ENCODE measurements at places on chromosomes 3 and 15. TPM values are rescaled to one million over a fixed set of nuclear protein-coding genes. Genes with fewer than 3 reads are reported as not detected.

DNA sequence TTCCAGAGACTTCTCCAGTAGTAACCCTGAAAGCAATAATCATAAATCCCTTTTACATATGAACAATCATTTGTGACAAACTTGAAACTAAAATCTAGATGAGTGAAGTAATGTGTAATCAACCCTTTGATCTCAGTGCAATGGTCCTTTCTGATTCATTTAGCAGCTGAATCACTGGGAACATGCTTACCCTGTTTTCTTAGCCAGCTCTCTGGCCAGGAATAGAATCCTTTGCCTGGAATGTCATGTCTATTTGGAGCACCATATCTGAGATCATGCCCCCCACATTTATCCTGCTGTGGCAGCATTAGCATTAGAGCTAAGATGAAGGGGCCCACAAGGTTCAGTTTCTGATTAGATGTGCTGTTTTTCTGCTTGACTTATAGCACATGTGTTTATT lies 309.8 kb downstream of the OXSM start:
- DNase-seq, result no peak

DNA sequence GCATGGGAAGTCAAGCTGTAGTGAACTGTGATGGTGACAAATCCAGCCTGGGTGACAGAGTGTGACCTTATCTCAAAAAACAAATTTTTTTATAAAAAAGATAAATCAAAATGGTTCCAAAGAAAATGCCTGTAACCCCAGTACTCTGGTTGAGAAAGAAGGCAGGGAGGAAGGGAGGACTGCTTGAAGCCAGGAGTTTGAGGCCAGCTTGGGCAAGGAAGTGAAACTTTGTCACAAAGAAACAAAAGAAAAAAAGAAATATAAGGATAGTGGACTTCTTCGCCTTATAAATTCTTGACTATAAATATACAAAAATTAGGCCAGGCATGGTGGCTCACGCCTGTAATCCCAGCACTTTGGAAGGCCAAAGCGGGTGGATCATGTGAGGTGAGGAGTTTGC lies 34.1 kb downstream of the SMARCC1 start:
- DNase-seq, result no peak

DNA sequence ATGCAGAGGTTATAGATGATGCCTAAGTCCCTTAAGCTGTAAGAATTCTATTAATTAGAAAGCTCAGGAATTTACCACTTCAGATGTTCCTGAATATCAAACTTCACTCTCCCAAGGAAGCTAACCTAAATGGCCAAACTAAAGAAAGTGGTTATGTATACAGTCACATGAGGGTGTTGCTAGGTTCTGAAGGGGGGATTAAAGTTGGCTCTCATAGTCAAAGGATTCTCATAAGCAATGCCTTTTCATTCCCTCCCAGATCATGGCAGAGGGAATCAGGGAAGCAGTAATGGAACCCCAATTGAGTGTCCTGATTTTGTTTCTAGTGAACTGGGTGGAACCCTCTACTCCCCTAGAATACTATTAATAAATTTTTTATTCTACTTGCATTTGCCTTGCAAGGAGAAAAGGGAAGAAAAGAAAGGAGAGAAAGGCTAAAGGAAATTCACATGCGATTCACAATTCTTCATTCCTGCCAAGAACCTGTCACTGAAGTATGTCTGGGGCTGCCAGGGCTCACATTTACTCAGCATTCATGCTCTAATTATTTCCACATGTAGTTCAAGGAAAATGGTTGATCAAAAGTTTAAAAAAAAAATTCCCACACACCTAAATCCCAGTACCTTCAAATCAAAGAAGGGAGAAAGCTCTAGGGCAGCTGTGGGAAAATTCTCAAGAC lies 25.1 kb downstream of the FSTL1 start:
- DNase-seq, result no peak

WNT5A gene
- not detected for total RNA-seq

GRCh38 chr3:60343831-60344230 lies 907.4 kb downstream of the FHIT start:
- DNase-seq, result no peak

GRCh38 chr3:69540706-69541581 lies 155.1 kb upstream of the FRMD4B start:
- DNase-seq, result no peak

TRH gene
- not detected for total RNA-seq

- no peak for DNase-seq
These were observed 29.3 kb upstream of the MYO1E start for GRCh38 chr15:59401824-59402569.

DNA sequence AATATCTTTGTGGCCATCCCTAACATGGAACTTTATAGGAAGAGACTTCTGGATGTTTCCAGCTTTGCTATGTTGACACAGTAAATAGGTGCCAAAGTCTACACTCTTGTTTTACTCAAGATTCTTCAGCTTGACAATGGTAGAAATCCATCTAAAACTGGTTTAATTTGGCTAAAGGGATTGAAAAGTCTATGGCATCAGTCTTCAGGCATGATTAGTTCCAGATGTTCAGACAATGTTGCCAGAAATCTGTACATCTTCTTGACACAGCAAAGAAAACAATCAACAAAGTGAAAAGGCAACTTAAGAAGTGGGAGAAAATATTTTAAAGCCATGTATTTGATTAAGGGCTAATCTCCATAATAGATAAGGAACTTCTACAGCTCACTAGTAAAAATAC lies 130.5 kb downstream of the LRRC3B start:
- DNase-seq, result no peak

FOXB1 gene
- 0.27 TPM for total RNA-seq

GRCh38 chr3:187746059-187746441 lies 782 bp upstream of the BCL6 start:
- DNase-seq, result no peak

GRCh38 chr15:99467338-99467720 lies 98.5 kb upstream of the MEF2A start:
- no peak for DNase-seq

GRCh38 chr3:125119752-125120378 lies 64.1 kb upstream of the HEG1 start:
- DNase-seq, result no peak

DNA sequence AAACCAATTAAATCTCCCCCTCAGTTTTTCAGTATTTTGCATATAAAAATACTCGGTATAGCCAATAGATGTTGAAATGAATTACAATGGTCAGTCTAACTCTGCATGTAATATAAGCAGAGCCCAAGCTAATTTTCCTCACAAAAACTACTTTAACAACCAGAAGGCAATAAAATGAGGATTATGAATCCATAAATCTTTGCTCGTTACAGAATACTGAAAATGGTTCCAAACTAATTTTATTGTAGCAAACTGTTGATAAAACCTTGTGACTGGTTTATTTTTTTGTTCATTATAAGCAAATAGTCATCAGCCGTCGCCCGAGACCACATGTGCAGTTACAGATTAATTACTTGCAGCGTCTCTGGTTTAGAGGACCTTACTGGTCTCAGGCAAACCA lies 183.2 kb downstream of the SSR3 start:
- no peak for DNase-seq

MCTP2 gene
- total RNA-seq, result 44.5 TPM

- no peak for DNase-seq
These were observed at the start of gene CAMP for GRCh38 chr3:48222616-48223513. TSS of gene CAMP (plus strand) at chr3:48223495. CDS start at chr3:48223512, 17 bp downstream.

CLSTN2 gene
- not detected for total RNA-seq

- no peak for DNase-seq
These were observed 3.8 kb upstream of the ABHD5 start for GRCh38 chr3:43686700-43687498.

DNA sequence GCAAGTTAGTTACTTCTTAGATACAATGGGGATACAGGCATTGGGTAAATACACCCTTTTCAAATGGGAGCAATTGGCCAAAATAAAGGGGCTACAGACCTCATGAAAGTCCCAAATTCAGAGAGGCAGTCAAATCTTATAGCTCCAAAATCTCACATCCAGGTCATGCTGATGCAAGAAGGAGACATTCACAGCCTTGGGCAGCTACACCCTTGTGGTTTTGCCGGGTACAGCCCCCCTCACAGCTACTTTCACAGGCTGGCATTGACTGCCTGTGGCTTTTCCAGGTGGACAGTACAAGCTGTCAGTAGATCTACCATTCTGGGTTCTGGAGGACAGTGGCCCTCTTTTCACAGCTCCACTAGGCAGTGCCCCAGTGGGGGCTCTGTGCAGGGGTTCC lies 17.5 kb upstream of the PLSCR1 start:
- DNase-seq, result no peak

KBTBD12 gene
- not detected for total RNA-seq

DNA sequence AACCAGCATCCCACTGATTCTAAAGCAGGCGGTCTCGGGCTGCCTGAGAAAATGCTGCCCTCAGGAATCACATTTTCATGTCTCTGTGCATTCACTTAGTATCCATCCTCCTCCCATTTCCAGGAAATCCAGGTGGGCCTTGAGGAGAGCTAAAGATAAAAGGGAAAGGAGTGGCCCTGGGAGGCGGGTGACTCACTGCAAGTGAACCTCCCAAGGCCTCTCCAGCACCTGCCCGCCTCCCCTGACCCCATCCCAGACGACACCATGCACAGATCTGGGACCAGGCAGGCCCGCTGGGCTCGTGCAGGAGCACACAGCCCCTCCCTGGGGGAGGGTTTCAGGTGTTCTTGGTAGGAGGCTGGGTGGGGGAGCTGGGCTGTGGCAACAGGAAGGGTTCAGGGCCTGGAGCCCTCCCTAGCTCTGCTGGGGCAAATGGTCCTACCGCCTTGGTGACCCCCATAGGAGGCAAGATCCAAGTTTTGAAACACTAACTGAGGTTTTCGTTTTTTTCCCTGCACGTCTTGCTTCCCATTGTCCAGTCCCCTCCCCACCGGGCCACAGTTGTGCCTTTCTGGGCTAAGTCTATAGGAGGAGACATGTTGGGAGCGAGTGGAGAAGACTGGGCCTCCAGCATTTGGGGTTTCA lies 22.2 kb downstream of the MELTF start:
- DNase-seq, result no peak

GRCh38 chr15:32674681-32675080 lies 33.2 kb downstream of the SCG5 start:
- DNase-seq, result no peak

CAV3 gene
- not detected for total RNA-seq

MEGF11 gene
- total RNA-seq, result not detected

KLHL40 gene
- not detected for total RNA-seq

DNA sequence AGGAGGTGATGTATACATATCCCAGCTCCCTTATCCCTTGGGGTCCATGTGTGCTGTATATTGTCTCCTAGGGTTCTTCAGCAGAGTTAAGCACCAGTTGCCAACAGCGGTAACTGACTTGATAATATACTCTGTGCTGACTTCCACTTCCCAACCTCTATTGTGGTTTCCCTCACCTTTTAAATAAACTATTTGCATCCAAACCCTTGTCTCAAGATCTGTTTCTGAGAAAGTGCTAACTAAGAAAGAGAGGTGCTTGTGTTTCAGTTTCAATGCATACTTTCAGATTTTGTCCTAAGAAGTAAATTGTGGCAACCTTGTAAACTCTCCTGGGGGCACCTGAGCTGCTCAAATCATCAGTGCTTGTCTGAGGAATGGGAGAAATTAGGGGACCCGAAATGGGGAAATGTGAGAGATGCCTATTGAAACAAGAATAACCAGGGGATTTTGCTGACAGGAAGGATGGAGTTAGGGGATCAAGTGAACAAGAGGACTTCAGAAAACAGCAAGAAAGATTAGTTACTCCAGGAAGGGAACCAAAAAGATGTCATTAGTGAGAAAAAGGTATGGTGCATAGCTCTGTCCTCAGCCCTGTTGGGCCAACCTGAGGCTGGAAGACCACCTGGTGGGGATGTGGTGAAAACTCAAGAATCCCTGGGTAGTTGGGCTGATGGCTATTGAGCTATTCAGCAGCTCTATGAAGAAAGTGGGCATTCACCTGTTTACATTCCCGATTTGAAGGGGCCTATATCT lies 50.9 kb upstream of the MRPL3 start:
- DNase-seq, result no peak

DNA sequence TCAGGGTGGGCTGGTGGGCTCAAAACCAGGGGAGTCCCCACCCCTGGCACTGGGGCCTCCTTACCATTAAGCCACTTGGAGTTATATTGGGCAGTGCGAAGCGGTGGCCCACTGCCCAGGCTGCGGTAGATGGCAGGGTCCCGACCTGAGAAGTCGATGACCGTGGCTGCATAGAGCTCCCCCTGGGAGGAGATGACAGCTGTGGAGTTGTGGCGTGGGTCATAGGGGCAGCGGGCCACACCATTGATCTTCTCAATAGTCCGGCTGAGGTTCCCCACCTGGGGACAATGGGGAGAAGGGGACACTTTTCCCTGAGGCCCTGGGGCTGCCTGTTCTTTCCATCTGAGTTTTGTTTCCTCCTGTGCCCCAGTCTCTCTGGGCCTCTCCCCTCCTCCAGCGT lies 99.8 kb downstream of the SEMA5B start:
- no peak for DNase-seq

ITGA11 gene
- 2.0 TPM for total RNA-seq

DNA sequence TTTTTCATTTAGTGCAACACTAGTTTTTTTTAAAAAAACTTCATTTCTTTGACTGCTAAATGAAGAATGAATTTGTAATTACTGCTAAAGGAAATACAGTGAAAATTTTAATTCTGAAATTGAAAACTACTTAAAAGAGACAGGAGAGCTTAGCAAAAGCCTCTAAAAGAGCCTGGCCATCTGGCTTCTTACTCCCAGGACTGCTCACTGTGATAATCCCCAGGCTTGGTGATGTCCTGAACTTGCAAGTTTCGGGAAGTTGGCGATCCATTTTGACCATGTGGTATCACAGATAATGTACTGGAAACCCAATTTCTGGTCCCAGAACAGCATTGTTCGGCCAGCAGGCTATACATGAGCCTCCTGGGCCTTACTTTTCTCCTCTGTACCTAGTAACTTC lies 292.1 kb downstream of the FGF12 start:
- DNase-seq, result no peak

- DNase-seq, result no peak
These were observed 176.2 kb upstream of the TOPAZ1 start for GRCh38 chr3:44065311-44066094.

DNA sequence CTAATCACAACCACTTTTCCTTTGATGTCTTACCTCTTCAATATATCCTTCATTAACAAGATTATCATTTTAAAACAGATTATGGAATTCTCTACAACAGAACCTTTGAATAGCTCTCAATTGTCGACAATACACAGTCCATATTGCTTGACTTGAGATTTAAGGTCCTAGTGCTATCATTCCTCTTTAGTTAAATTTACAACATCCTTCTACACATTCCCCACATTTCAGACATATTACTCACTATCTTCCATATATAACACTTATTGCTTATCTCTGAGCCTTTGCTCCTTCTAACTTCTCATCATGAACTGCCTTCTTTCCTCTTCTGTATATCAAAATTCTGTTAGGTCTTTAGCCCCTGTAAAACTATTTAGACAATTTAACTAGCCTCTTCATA lies 247.0 kb downstream of the STXBP5L start:
- no peak for DNase-seq

FSIP1 gene
- total RNA-seq, result 0.36 TPM

GRCh38 chr15:95580121-95580520 lies 750.4 kb upstream of the NR2F2 start:
- DNase-seq, result no peak

- DNase-seq, result no peak
These were observed 232.0 kb upstream of the IGF1R start for GRCh38 chr15:98416222-98416855.

Measured in naive thymus-derived CD4-positive, alpha-beta T cell (primary cell).